ENCODE measurements at places on chromosomes 5 and 9.

GRCh38 chr5:178473854-178474253 is 116.3 kb downstream of the COL23A1 start:
- no peak for DNase-seq

GRCh38 chr9:108860764-108861163 is 1.3 kb upstream of the ACTL7A start:
- DNase-seq = no peak

- no peak for DNase-seq
Observed at GRCh38 chr9:81490605-81491331, 198.6 kb downstream of the TLE1 start.

DNA sequence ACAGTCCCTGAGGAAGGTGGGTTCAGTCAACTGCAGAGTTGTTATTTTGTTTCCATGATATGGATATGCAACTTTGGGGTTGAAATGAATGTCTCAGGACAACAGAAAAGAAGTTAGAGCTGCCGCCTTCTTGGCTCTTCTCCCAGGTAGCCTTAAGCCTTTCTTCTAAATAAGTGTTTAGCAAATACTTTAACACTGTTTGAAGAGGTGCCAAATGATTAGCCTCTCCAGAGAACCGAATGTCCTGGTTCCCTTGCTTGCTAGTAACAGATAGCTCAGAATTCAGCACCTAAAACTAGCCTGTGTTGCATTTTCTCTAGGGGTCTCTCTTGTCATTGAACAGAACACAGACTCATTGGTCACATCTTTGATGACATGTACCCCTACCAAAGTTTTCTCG is 127.7 kb upstream of the PIK3R1 start:
- DNase-seq = no peak

GRCh38 chr5:79795764-79796398 is 106.2 kb downstream of the CMYA5 start:
- DNase-seq = no peak

GRCh38 chr9:93345643-93346230 is 105.7 kb upstream of the FAM120A start:
- DNase-seq = no peak

GRCh38 chr5:124236361-124237205 is 509.9 kb downstream of the ZNF608 start:
- no peak for DNase-seq

- no peak for DNase-seq
Observed at GRCh38 chr9:132341177-132341840, 13.5 kb downstream of the SETX start.

DNA sequence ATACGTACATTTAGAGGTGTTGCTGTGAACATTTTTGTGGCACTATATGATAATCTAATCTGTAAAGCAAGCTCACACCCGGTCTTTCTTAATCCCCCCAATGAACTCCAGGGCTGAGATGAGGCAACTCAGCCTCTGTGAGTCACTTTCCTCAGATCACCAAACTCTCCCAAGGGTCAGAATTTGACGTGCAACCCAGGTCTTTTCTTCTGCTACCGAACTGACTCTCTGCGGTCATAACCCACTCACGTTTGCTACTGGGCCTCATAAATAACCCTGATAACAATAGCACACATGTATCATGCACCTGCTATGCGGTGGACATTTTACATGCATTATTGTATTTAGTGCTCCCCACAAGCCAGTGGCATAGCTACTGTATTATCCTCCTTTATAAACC is 153.1 kb downstream of the DROSHA start:
- DNase-seq = no peak

GRCh38 chr9:136331556-136332481 is 4.5 kb downstream of the GPSM1 start:
- no peak for DNase-seq

DNA sequence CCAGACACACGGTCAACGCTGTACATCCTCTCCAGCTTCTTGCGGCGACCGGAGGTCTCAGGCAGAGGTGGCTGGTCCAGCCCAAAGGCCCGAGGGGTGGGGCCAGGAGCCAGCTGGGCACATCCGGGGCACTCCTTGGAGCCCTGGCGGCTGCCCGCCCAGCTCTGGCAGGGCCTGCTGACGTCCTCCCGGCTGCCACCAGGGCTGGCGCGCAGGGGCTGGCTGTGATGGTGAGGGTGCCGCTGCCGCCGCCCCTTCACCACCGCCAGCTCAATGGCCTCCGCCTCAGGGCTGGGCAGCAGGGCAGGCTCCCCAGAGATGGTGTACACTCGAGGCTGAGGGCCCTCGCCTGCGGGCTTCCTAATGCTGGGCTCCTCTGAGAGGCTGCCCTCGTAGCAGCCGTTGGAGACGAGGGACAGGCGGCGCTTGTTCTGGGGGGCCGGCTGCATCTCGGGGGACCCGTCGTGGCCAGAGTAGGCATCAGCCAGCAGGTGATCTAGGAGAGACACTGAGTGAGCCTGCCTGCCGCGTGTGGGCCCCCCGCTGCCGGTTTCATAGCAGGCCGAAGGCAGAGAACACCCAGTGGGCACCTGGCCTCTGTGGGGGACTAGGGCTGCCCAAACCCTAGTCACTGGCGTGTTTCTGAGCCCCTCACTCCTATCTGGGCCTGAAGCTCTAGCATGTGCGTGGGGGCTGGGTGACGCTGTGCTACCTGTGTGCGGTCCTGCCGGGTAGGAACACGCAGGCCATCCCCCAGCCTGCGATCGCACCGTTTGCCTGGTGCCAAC is 1.5 kb downstream of the NSMF start:
- DNase-seq = no peak

DNA sequence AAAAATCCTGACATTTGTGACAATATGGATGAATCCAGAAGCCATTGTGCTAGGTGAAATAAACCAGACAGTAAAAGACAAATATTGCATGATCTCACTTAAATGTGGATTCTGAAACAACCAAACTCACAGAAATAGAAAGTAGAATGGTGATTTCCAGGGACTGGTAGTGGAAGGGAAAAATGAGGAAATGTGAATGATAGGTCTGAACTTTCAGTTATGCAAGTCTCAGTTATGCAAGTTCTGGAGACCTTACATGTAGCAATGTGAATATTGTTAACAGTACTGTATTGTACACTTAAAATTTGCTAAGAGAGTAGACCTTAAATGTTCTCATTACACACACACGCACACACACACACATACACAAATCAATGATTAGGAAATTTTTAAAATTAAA is 84.9 kb downstream of the SLCO4C1 start:
- DNase-seq = no peak

- no peak for DNase-seq
Observed at GRCh38 chr5:138874771-138875551, at the start of gene LRRTM2. TSS of gene LRRTM2 (minus strand) at chr5:138875335. CDS start at chr5:138874911, 424 bp downstream.

DNA sequence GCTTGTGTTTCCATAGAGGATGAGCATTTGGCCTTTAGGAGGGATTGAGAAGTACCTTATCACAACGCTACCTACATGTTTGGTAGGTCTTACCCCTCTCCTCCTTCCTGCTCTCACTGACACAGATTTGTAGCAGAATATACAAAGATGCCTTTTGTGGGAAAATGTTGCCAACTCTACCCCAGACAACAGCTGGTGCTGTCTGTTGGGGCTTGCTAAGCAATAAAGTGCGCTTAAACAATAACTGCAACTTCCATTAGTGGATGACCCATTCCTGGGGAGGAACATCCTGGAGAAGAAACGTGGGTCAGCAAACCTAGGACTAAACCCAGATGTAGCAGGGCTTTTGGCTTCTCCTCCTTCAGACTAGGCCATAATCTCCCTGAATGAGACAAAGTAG is 174.3 kb downstream of the EFNA5 start:
- no peak for DNase-seq

DNA sequence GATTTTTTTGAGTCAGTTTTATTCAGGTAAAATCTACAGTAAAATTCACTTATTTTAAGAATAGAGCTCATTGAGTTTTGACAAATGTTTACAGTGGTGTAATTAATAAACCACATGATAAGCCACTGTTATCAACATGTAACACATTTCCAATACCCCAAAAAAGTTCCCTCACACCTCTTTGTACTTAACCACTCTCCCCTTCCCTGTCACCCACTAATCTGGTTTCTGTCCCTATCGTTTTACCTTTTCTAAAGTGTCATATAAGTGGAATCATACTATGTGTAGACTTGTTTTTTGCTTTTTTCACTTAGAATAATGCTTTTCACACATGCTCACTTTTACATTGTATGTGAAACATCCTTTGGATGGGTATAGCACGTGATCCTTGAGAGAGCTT is 127.2 kb downstream of the KDM4C start:
- no peak for DNase-seq

DNA sequence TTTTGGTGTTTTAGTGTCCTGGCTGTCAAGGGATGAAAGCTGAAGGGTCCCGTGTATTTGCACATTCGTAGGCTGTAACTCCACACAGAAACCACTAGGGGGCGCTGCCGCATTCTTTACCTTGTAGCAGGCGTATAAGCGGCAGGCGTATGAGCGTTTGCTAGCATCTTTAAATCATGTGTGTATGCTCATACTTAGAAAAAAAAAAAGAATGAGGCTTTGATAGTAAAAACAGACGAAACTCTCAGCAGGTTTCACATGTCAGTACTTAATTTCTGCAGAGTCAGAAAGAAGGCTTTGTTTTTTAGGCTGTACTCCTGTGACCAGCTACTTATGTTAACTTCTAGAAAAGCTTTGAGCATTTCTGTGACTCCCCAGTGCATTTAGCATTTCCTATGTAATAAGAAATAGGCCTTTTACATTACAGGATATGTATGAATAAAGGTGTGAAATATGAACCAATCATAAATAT is 218.8 kb upstream of the ADAMTSL1 start:
- peak; percentile 45 for DNase-seq

GRCh38 chr5:171067540-171068130 is 205.8 kb downstream of the RANBP17 start:
- DNase-seq = no peak

GRCh38 chr5:159195775-159196174 is 13.6 kb downstream of the RNF145 start:
- DNase-seq = no peak

DNA sequence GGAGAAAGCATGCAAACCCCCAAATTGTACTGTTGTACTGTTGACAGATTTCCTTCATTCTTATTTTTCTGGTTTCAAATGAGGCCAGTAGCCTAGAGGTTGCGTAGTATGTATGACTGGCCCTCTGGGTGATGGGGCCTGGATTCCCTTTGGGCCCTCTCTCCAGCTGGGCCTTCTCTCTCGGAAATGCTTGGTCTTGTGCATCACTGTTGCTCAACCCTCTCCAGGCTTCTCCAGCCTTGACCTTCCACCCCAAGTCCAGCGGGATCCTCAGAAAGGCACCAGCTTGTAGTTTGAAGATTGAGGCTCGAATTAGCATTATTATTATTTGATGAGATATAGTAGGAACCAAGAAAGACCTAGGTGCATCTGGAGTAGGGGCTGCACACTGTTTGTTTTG is 87.0 kb downstream of the ANGPTL2 start:
- no peak for DNase-seq

DNA sequence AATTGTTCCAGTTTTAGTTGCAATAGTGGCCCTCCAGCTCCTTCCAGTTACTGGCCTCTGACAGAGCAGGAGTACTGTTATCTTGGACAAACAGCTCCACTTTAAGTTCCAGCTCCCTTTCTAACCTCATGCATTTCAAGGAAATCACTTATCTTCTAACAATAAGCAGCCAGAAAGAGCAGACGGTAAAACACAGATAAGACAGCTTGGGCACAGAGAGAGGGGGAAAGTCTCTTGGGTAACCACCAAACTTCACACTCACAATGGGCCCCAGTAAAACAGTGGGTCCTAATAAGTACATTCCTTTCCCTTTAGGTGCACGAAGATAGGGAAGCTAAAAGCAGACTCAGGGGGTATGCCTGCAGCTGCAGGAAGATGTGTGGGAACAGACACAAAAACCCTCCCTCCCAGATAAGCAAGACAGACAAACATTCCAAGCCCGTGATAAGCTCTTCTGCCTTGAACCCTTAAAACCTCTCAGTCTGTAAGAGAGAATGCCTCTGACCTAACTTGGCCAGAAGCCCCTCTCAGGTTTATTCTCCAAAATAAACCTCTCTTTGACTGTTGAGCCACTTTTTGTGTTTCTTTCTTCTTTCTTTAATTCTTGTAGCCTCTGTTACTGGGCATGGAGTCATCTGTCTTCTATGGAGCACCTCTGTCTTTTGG is 30.8 kb downstream of the OR1J1 start:
- no peak for DNase-seq

DNA sequence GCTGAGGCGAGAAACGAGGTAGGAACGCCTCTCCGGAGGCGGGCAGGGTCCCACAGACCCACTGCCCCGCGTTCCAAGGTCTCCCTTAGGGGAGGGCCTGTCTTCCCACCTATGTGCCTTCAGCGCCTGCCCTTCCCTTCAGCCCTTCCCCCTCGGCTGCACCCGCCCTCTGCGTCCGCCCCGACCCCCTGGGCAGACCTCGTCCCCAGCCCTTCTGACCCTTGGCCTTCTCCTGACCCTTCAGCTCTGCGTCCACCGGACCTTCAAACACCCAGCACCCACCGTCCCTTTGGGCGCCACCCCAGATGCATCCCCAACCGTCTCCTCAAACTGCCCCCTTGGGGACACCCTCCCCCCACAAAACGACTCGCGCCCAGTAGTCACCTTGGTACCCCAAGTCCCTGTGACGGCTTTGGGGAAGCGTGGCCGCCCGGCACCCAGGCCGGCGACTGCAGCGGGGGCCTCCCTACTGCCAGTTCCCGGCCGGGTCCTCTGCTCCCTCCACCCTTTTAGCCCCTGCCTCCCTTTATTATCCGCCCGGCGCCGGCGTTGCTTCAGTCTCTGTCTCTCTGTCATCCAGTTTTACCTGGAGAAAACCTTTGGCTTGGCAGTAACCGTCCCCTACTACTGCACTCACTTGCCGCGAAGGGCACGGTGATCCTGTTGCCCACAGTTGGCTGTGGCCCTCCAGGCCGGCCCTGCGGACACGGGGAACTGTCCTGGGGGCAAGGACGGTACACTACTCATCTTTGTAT is 421 bp downstream of the RUSC2 start:
- DNase-seq = no peak

- no peak for DNase-seq
Observed at GRCh38 chr5:149002761-149003689, 59.8 kb downstream of the SH3TC2 start.

DNA sequence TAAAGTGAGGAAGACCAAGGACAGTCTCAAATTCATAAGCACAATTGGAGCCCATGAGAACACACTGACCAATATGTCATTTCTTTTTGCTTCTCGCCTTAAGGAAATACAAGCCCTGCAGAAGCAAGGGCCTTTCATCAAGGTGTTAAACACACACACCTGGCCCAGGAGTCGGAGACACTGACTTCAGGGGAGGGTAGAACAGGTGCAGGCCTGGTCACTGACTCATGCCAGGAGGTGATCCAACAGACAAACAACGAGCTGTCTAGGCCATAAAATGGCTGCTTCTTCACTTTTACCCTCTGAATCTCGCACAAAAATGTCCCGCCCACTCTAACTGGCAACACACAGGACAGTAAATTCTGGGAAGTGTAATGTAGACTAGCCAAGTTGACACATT is 62.7 kb downstream of the RGMB start:
- DNase-seq = no peak

GRCh38 chr5:43729846-43730478 is 127.0 kb downstream of the NNT start:
- DNase-seq = no peak

- DNase-seq = no peak
Observed at GRCh38 chr5:8135742-8136141, 266.8 kb downstream of the MTRR start.

GRCh38 chr9:101739311-101739710 is 864 bp upstream of the GRIN3A start:
- DNase-seq = no peak

- DNase-seq = no peak
Observed at GRCh38 chr9:137078701-137079400, 1.5 kb downstream of the UAP1L1 start.

Data from stimulated activated CD4-positive, alpha-beta T cell treated with anti-CD3 and anti-CD28 coated beads, Interleukin-15, amount 100 ng/mL, for 1 hour (primary cell).